ENCODE measurements at places on chromosomes 5 and 9. TPM values are rescaled to one million over a fixed set of nuclear protein-coding genes. Genes with fewer than 3 reads are reported as not detected.

Gene GPR21
- total RNA-seq: not detected

Gene FAM120AOS
- 36.7 TPM for total RNA-seq

Gene TRIM36
- total RNA-seq: 1.2 TPM

Gene MARCHF6
- 173 TPM for total RNA-seq

Gene TPM2
- total RNA-seq: 22.9 TPM

DNA sequence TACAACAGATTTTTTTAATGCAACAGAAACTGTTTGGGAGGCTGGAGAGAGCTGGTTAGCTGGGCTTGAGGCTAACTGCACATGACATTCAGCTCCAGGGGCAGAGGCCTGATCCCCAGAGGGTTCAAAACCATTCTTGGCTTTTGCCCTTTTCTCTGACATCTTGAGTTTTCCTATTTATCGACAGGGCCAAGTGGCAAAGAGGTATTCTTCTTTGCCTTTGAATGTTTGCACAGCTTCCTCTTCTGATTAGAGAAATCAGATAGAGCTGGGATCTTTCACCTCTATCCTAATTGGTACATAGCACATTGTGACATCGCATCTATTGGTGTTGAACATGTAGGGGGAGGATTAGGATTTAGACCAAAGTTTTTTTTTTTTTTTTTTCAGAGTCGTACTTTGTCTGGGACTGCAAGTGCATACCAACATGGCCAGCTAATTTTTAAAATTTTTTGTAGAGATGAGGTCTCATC is 143.7 kb downstream of the ACTBL2 start:
- no peaks in the 10 kb centered on the region for H3K27me3 ChIP-seq
- no peak for DNase-seq
- H3K4me1 ChIP-seq: no peaks in the 10 kb centered on the region
- H3K27ac ChIP-seq: no peak overlapping the region

- no peaks in the 10 kb centered on the region for H3K4me1 ChIP-seq
- DNase-seq: no peak
- H3K27ac ChIP-seq: no peak overlapping the region
Observed at GRCh38 chr5:34516686-34517085, 139.4 kb upstream of the RAI14 start.

GRCh38 chr5:3225201-3225960 is 370.3 kb upstream of the IRX1 start:
- H3K4me3 ChIP-seq: no peak overlapping the region
- no peak for DNase-seq
- H3K36me3 ChIP-seq: no peaks in the 10 kb centered on the region
- no peaks in the 10 kb centered on the region for H3K27me3 ChIP-seq

GRCh38 chr9:129765764-129766317 is 13.0 kb upstream of the PTGES start:
- no peak overlapping the region for H3K27ac ChIP-seq
- H3K27me3 ChIP-seq: no peaks in the 10 kb centered on the region
- no peaks in the 10 kb centered on the region for H3K36me3 ChIP-seq
- no peak overlapping the region for H3K4me3 ChIP-seq
- H3K4me1 ChIP-seq: no peaks in the 10 kb centered on the region

- no peaks in the 10 kb centered on the region for H3K4me1 ChIP-seq
- no peaks in the 10 kb centered on the region for H3K27me3 ChIP-seq
- H3K4me3 ChIP-seq: no peak overlapping the region
- no peaks in the 10 kb centered on the region for H3K36me3 ChIP-seq
- H3K27ac ChIP-seq: no peak overlapping the region
Observed at GRCh38 chr9:38133595-38133994, 64.6 kb upstream of the SHB start.

Data from natural killer cell (primary cell).